Globus pallidus (tissue), 1 donor: ENCODE measurements at places on chromosomes 3 and 15.

- no peak for DNase-seq
Measured at GRCh38 chr3:193851941-193852674, 259.1 kb downstream of the OPA1 start.

GRCh38 chr15:25971053-25971452 is 107.9 kb upstream of the ATP10A start:
- DNase-seq, result no peak

- no peak for DNase-seq
Measured at GRCh38 chr15:62964251-62964650, 78.3 kb upstream of the TPM1 start.

GRCh38 chr3:106488331-106488730 is 619.5 kb upstream of the CBLB start:
- no peak for DNase-seq

DNA sequence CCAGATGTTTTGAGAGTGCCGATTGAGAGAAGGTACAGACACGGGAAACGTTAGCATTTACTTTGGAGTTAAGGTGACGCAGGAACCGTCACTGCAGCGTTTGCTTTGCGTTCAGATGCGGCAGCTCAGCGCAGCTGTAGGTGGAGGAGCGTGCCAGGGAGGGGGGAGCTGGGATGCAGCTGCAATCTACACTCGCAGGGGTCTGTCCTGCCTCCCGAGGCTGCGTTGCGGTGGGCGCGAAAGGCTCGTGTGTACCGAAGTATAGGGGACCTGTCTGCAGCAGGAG is 425 bp upstream of the FYTTD1 start:
- no peak for DNase-seq

GRCh38 chr3:186815435-186815834 is 9.2 kb upstream of the RFC4 start:
- no peak for DNase-seq

DNA sequence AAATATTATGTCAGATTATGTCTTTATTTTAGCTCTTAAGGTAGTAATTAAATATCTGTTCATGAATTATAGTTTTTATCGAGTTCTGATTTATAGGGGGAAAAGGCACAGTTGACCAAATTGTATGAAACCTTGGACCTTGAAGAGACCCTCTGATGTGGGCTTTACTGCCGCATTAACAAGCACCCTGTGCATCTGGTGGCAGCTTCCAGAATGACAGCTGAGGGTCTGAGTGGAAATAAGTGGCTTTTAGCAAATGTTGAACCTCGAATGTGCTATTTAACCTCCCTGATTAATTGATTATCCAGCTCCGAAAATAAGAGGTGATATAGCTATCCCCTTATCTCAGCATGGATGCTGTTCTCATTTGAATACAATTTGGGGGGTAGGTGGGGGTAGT is 87.0 kb downstream of the TMEM108 start:
- no peak for DNase-seq

GRCh38 chr3:17942856-17943255 is 200.4 kb upstream of the TBC1D5 start:
- no peak for DNase-seq

DNA sequence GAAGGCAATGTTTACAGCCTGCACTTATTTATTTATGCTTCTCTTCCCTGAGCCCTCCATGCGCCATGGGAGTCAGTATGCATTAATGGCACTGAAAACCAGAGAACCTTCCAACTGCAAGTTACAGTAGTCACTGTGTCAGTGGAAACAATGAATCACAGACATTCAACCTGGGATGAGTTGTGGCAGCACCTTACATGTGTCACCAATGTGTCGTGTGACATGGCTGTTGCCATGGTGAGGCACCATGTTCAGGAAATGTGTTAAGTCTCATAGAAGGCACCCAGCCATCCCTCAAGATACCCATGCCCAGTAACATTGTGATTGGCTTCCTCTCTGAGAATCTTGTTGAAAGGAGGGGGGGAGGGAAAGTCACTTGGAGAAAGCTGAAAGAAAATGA is 105.0 kb downstream of the FOXP1 start:
- no peak for DNase-seq

DNA sequence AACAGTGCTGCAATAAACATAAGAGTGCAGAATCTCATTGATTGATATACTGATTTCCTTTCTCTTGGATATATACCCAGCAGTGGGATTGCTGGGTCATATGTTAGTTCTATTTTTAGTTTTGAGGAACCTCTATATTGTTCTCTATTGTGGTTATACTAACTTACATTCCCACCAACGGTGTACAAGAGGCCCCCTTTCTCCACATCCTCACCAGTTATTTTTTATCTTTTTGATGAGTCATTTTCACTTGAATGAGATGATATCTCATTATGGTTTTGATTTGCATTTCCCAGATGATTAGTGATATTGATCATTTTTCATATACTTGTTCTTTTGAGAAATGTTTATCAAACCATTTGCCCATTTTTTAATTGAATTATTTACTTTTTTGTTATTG is 12.4 kb upstream of the IREB2 start:
- DNase-seq, result no peak
